ENCODE measurements at places on chromosomes 1 and 21. TPM values are rescaled to one million over a fixed set of nuclear protein-coding genes. Genes with fewer than 3 reads are reported as not detected.

DNA sequence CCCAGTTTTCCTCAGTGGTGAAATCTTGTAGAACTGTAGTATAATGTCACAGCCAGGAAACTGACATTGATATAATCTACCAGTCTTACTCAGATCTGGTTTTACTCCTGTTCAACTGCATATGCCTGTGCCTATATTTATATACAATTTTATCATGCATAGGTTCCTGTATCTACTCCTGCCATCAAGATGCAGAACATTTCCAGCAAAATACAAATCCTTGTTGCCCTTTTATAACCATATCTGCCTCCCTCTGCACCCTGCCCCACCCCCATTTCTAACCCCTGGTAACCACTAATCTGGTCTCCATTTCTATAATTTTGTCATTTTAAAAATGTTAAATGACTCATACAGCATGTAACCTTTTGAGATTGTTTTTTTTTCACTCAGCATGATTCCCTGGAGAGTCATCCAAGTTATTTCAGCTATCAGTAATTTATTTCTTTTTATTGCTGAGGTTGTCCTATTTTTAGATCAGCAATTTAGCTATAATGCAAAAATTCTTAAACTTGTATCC is 8.1 kb downstream of the UTP25 start:
- no peaks in the 10 kb centered on the region for H3K27me3 ChIP-seq
- H3K4me3 ChIP-seq = no peak overlapping the region
- peaks cover 68% of the 10 kb centered on the region for H3K36me3 ChIP-seq
- peak; percentile 61 for DNase-seq

- no peaks in the 10 kb centered on the region for H3K36me3 ChIP-seq
- DNase-seq = no peak
- H3K4me3 ChIP-seq = no peak overlapping the region
- no peak overlapping the region for H3K27ac ChIP-seq
- no peaks in the 10 kb centered on the region for H3K4me1 ChIP-seq
Measured at GRCh38 chr1:163772246-163772645, 450.5 kb downstream of the NUF2 start.

- no peak overlapping the region for H3K27ac ChIP-seq
- H3K27me3 ChIP-seq = peaks cover 3% of the 10 kb centered on the region
Measured at GRCh38 chr1:3327936-3328590, 126.4 kb upstream of the ARHGEF16 start.

- no peaks in the 10 kb centered on the region for H3K27me3 ChIP-seq
- H3K36me3 ChIP-seq = peaks cover 11% of the 10 kb centered on the region
- no peak overlapping the region for H3K4me3 ChIP-seq
- no peak overlapping the region for H3K27ac ChIP-seq
- DNase-seq = no peak
Measured at GRCh38 chr1:40044110-40044509, 3.6 kb downstream of the CAP1 start.

The OR10J5 gene
- not detected for total RNA-seq

DNA sequence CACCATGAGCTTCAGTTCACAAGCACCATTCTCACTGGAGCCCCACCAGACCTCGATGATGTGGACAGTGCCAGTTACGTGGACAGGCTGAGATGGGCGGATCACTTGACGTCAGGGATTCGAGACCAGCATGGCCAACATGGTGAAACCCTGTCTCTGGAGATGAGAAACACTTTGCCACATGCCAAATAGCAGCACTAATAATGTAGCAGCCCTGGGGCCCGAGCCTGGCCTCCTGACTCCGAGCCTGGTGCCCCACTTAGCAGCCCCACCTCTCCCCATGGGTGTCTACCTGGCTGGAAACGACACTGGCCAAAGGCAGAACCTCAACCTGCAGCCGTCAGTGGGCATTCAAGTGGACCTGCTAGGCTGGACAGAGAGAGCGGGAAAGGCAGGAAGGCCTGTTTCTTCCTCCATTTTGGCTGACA is 129.1 kb downstream of the TOMM20 start:
- H3K27me3 ChIP-seq = no peaks in the 10 kb centered on the region
- no peak for DNase-seq
- peaks cover 23% of the 10 kb centered on the region for H3K4me1 ChIP-seq
- H3K4me3 ChIP-seq = no peak overlapping the region
- H3K27ac ChIP-seq = no peak overlapping the region
